ENCODE measurements at places on chromosomes 6 and 20.

- no peak for DNase-seq
These were observed 37.3 kb downstream of the IPCEF1 start for GRCh38 chr6:154319231-154319858.

DNA sequence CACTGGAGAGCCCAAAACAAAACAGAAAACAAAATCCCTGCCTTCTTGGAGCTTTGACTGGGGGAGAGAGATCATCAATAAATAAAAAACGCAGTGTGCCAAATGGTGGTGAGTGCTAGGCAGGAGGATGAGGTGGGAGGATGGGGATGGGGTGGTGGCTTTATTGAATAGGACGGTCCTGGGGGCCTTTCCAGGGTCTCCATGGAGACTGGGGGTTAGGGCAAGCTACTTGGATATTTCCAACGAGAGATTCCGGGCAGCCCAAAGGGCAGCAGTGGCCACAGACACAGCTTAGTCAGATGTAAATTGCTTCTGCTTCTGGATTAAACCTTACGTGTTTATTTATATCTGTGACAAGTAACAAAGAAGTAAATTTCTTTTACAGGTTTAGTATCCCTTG lies 700.1 kb downstream of the QKI start:
- no peak for DNase-seq

GRCh38 chr6:54262971-54263370 lies 45.3 kb upstream of the TINAG start:
- no peak for DNase-seq

DNA sequence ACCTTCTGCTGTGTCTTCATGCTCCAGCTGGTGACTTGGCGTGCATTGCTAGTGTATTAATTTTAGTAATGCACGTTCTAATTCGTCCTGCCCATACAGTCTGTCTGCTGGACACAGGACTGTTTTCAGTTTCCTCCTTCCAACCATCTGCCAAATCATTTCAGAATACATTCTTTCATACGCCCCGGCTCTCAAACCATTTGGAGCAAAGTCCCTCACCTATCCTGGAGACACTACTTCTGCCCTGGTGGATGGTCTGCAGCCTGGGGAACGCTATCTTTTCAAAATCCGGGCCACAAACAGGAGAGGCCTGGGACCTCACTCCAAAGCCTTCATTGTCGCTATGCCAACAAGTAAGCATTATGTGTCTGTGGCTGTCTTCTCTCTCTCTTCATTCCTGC lies 60.5 kb downstream of the FNDC1 start:
- DNase-seq: no peak

GRCh38 chr20:62787866-62788265 lies 8.4 kb upstream of the MRGBP start:
- DNase-seq: no peak

GRCh38 chr6:80592436-80592835 lies 486.0 kb downstream of the BCKDHB start:
- DNase-seq: no peak

DNA sequence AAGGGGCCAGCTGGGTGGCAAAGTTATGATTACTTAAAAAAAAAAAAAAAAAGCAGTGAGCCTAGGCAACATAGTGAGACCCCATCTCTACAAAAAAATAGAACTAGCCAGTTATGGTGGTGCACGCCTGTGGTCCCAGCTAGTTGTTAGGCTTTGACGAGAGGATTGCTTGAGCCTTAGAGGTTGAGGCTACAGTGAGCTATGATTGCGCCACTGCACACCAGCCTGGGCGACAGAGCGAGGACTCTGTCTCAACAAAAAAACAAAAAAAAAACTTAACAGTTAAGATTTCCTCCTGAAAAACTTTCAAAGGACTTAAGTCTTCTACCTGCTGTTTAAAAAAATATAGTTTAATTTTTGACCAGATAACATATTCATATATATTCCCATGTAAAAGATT lies 2.4 kb downstream of the GTSF1L start:
- DNase-seq: no peak

- no peak for DNase-seq
These were observed 167.1 kb downstream of the PRL start for GRCh38 chr6:22129751-22130150.
